Stimulated activated CD8-positive, alpha-beta memory T cell treated with anti-CD3 and anti-CD28 coated beads, Interleukin-4, amount 100 ng/mL, for 48 hours (primary cell): ENCODE measurements at places on chromosomes 5 and 9.

GRCh38 chr5:52119768-52120167, 667.9 kb upstream of the ITGA1 start:
- no peak for DNase-seq

DNA sequence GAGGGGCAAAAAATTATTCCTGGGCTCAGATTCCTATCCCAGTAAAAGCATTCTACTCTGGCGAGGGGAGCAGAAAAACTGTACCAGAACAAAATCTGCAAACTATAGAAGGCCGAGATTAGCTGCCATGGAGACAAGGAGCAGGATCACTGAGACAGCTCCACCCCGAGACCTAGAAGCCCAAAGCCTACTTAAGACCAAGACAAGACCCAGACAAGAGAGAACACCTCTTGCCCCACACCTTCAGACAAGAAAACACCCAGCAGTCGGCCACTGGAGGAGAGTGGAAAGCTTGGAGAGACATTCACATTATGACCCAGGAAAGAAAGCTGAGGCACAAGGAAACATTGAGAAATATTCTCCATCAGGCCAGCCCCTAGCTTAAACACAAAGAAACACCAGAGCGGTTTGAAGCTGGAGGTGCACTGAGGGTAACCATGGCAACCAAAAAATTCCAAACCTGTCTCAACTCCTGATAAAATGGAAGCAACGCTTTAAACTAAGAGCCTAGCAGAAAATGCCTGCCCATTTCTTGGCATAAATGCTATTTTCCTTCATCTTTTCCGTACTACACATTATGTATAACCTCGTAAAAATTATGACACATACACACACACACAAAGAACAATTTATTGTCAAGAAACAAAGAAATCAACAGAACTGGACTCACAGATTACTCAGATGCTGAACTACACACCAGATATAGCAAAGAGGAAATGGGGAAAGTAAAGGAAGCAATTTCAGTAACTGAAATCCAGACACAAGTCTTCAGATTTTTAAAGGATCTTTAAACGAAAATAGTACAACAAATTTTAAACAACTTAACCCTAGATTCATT, 53.8 kb upstream of the FTMT start:
- DNase-seq = no peak

GRCh38 chr5:98798371-98798770, 24.9 kb downstream of the RGMB start:
- DNase-seq = no peak

DNA sequence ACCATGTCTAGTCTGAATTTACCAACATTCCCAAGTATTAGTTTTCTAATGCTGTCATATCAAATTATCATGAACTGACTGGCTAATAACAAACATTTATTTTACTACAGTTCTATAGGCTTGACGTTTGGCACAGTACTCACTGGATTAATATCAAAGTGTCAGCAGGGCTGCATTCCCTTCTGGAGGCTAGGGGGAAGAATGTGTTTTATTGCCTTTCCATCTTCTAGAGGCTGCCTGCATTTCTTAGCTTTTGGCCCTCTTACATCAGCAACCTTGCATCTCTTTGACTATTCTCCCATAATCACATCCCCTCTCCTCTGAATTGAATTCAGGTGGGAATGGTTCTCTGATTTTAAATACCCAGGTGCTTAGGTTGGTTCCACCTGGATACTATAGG, 84.7 kb downstream of the EDIL3 start:
- no peak for DNase-seq

- DNase-seq = no peak
These were observed 96.8 kb downstream of the FRMD3 start for GRCh38 chr9:83441390-83441789.

GRCh38 chr5:95669985-95670384, 12.8 kb downstream of the SPATA9 start:
- no peak for DNase-seq

DNA sequence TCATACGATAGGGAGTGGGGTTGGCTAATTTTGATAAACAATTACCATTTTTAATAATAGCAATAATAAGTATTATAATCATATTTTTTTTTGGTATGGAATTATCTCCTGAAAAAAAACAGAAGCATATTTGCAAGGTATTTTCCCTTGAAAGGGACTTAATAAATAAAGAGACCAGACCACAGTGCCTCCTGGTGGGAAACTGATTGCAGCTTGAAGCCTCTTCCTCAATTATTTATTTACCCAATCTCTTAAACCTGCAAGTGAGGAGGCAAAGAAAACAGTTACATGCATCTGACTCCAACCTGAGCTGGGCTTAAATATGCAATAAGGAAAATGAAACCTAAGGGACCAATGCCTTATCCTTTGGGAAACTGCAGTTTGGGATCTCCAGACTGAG, 388.1 kb upstream of the ACO1 start:
- no peak for DNase-seq

DNA sequence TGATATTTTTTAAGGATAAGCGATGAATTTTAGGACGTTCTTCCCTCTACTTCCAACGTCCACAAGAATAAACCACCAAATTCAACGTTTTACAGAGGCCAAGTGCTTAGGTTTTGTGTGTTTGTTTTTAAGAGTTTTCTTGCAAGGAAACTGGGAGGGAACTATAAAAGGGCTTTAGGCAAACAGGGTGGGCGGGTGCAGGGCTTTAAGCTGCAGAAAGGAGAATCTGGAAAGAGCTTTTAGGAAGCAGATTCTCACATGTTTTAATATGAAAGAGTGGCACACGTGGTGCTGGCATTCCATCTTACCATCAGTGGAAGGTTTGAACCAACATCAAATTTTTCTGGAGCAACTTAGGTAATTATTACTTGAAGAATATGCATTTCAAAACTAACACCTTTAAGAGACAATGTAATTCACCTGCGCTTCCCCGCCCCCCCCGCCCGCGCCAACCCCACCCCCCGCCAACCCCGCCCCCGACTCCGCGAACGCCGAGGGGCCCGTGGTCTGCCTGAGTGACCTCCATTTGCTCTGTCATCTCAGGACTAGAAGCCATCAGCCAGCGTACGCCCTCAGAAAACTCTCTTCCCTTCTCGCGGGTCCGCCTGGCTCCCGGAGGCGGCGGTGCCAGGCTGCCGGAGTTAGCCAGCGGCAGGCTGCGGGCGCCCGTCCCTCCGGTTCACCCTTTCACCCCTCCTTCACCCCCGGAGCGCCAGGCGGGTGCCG, 911 bp upstream of the PIK3R1 start:
- no peak for DNase-seq

DNA sequence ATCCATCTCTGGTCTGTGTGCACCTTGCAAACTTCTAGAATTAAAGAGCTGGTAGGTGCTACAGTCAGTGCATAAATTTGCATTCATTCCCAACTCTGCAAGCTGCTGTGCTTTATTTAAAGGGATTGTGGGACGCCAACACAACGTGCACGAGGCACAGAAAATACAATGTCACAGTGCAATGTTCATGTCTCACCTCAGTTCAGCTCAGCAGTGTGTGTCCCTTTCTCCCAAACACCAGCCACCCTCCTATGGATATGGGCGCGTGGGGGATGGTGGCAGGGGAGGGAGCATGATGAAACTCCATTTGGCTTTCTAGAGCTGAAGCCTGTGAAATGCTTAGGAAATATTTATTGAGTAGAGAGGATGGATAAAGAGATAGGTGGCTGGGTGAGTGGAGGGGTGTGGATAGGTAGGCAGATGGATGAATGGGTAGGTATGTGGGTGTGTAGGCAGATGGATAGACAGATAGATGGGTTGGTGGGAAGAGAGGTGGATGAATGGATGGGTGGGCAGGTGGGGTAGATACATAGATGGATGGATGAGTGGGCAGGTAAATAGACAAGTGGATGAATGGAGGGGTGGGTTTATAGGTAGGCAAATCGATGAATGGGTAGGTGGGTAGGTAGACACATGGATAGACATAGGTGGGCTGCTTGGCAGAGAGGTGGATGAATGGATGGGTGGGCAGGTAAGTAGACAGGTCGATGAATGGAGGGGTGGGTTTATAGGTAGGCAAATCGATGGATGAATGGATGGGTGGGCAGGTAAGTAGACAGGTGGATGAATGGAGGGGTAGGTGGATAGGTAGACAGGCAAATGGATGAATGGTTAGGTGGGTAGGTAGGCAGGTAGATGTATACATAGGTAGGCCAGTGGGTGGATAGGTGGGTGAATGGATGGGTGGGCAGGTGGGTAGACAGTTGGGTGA, 92.7 kb upstream of the FCN2 start:
- no peak for DNase-seq

- no peak for DNase-seq
These were observed 367.5 kb upstream of the BRINP1 start for GRCh38 chr9:119736491-119737454.
